Epithelial cell of prostate (primary cell): ENCODE measurements at places on chromosomes 6 and 20.

DNA sequence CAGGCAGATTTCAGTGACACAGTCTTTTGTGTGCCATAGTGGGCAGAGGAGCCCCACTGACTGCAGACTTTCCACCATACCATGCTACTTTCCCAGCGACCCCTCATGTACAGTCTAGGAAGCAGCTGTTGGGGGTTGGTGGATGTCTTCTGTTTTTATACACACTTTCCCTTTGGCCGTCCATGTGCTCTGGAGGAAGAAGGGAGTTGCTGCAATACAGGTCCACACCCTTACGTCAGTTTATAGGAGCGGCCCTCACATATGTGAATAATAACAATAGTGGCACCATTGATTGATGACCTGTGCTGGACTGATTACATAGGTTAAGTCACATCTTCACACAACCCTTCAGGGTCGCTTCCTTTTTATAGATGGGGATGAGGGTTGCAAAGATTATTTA, 17.5 kb upstream of the CCN2 start:
- DNase-seq: no peak

DNA sequence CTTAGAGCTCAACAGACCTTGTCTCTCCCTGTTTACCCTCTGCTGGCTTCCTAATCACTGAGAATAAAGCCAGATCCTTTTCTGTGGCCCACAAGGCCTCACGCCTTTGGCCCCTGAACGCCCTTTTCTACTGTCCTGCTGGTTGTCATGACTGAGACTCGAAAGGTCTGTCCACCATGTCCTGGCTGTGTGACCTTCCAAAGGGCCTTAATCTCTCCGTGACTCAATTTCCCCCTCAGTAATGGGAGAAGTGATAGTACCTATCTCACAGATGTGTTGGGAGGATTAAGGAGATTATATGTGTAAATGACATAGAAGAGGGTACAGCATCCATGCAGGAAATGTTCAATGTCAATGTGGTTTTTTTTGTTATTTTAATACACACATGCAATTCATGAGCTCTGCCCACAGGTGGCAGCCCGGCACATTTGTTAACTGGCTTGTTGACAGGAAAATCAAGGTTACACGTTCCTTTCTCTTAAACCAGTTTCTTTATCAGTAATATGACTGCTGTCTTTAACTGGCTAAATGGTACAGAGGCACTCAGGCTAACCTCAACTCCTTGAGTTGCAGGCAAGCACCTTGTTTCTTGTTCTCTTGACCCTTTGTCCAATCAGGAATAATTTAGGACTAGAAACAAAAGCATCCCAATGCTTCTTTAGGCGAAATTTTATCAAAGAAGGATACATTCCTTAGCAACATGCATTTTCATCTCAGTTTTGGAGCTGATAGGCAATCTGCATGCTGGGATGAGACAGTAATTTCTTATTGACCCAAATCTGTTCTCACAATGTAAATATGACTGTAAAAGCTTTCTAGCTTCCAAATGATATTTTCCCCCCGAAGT, 16.6 kb downstream of the SLC22A1 start:
- no peak for DNase-seq

DNA sequence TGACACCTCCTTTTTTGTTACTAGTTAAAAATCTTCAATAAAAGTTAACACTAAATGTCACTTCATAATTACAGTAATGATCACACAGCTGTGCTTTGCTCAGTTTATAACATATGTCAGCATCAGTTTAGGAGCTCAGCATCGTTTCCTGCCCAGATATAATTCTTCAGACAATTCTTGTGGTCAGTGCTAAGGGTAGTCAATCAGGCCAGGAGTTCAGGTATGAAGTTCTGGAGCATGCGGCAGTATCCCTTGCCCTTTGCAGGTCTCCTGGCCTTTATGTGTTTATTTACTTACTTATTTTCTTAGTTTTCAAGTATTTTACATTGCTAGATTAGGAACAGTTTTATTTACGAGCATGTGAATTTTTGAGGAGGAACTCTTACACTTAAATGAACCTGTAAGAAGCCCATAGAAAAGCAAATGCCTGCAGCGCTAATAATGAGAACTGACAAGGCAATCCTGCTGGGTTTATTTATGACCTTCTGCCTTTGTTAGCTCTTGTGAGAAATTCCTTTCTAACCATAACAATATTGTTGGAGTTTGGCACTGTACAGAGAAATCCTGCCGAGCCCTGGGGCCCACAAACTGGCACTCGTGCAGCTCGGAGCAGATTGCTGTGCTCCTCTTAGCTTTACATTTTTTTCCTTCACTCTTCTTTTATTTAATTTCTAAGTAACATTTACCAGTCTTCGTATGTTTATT, 252.8 kb downstream of the TMEM242 start:
- no peak for DNase-seq

GRCh38 chr20:9024606-9025005, 44.3 kb upstream of the PLCB4 start:
- DNase-seq: no peak

DNA sequence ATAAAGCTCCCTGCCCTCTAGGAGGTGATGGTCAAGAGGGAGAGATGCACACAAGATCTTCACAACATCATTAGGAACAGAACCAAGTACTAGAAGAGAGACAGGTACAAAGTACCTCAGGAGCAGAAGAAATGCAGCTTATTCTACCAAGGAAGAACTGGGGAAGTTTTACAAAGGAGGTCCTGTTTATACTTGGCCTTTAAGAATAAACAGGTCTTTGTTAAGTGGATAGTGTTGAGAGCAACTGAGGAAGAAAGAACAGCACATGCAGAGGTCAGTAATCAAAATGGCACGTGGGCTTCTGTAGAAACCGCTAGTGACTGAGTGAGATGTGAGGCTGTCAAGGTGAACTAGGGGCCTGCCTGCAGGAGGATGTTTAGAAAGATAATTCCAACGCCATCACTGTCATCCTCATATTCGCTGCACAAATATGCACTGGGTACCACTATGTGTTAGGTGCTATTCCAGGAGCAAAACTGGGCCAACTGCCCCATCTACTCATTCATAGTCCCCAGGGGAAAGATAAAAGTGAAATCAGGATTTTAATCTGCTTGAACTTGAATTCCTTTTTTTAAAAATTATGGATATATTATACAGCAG, 61.1 kb downstream of the ID4 start:
- DNase-seq: no peak
